Sciatic nerve (tissue), 2 donors: ENCODE measurements at places on chromosomes 5 and 9. TPM values are rescaled to one million over a fixed set of nuclear protein-coding genes. Genes with fewer than 3 reads are reported as not detected.

DNA sequence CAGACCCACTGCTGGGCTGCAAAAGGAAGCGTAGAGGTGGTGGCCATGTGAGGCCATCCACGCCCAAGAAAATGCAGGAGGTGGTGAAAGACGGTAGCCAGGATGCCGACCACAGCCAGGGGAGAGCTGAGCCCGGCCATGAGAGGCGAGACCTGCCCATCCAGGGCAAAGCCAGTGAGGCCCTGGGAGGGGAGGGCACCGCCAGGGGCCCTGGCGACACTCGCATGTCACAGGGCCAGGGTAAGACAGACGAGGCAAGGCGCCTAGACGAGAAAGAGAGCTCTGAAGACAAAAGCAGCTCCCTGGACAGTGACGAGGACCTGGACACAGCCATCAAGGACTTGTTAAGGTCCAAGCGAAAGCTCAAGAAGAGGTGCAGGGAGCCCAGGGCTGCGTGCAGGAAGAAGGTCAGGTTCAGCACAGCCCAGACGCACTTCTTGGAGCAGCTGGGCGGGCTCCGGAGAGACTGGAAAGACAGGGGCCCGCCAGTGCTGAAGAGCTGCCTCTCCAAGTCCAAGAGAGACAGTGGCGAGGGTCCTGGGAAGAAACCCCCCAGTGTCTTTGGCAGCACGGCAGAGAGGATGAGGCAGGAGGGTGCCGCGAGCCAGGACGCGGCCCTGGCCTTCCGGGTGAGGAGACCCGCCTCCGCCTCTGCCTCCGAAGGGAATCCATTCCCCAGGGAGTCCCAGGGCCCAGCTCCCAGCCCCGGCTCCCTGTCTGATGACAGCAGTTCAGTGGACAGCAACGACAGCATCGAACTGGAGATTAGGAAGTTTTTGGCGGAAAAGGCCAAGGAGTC, 6.9 kb downstream of the PPP1R26 start:
- DNase-seq = no peak

DNA sequence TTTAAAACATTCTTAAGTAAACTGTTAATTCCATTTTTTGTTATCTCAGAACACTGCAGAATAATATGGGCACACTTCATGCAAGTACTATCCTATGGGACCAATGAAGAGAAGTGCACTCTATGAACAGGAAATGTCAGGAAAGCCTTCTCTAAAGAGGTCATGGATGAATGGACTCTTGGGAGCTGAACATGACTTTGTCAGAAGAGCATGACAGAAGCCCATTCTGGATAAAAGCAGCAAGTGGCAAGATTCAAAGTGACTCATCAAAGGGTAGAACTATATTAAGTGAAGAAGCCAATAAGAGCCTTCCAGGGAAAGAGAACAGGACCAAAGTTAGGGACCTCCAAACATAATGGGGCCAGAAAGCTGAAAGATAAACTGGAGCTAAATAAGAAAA, 94.0 kb downstream of the RAPGEF6 start:
- no peak for DNase-seq

DNA sequence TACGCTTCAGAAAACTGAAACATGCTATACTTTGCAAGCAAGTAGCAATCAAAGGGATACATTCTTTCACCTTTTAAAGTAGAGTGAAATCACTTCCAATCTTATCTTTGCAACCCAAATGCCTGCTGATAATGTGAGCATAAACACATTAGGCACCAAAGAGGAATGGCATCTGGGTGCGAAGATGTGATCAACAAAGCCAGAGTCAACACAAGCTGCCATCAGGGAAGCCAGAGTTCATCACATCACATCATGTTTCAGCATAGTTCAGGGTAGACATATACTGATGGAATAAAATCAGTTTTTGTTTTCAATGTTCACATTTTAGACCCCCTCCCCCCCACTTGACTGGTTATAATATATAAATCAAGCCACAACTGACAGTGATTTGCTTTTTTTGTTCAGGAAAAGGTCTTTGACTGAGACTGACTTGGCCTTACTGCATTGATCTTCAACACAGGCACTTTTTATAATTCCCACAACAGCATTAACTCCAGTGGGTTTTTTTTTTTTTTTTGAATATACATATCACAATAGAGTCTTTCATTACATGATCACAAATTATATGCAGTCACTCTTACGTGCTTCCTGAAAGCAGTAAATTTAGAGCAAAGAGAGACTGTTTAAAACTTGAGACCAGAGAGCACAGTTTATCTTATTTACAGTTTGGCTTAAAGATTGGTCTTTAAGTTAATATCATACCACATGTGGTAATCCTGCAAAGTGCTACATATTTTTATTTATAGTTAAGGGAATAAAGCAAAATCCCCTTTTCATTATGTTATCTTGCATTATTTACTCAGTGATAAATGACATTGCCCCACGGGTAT, 20.3 kb downstream of the AOPEP start:
- DNase-seq = no peak

GRCh38 chr5:172173564-172174153, 14.4 kb downstream of the STK10 start:
- DNase-seq = no peak

The SLC6A3 gene
- not detected for total RNA-seq

GRCh38 chr5:74556631-74557595, 83.6 kb downstream of the ENC1 start:
- DNase-seq = no peak

The CMYA5 gene
- 8.4 TPM for total RNA-seq

GRCh38 chr9:15670894-15671293, 118.1 kb downstream of the CCDC171 start:
- DNase-seq = no peak

The SYK gene
- 25.6 TPM for total RNA-seq

The BTNL3 gene
- total RNA-seq = not detected

DNA sequence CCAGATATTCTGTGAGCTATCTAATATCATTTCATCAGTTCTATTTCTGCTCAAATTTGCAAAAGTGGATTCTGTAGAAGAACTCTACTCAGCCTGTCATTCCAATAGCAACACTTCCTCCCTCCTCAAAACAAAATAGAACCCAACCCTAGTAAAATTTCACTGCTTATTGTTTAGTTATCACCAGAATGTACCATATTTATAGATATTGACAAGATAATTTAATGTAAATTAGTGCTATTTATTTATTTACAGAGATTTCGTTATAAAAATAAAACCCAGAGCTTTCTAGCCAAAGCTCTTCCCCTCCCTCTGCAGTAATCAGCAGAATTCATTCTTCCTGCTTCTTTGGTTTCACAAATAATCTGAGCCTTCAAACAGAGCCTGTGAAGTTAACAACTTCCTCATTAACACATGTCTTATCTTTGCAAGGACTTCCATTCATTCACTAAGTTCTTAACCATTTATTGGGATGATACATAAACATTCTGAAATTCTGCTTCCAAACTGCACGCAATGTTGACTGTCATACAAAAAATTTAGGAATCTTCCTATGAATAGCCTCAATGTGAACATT, 73.7 kb upstream of the PJA2 start:
- DNase-seq = no peak

DNA sequence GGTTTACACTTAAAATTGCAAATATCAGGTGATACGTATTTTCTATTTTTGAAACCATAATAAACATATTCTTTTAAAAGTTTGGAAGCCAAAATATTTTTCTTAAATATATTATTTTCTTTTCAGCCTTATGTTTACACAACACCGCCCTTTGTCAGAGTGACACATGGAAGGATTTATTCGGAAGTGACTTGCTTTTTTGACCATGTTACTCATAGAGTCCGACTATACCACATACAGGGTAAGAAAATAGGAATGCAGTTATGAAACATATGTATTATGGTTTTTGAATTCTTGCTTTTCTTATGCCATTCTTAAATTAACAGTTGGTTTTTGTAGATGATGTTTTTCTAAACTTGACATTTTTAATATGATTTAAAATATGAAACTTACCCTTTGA, 133.9 kb downstream of the MAN2A1 start:
- no peak for DNase-seq
